ENCODE measurements at places on chromosomes 2 and 18.

DNA sequence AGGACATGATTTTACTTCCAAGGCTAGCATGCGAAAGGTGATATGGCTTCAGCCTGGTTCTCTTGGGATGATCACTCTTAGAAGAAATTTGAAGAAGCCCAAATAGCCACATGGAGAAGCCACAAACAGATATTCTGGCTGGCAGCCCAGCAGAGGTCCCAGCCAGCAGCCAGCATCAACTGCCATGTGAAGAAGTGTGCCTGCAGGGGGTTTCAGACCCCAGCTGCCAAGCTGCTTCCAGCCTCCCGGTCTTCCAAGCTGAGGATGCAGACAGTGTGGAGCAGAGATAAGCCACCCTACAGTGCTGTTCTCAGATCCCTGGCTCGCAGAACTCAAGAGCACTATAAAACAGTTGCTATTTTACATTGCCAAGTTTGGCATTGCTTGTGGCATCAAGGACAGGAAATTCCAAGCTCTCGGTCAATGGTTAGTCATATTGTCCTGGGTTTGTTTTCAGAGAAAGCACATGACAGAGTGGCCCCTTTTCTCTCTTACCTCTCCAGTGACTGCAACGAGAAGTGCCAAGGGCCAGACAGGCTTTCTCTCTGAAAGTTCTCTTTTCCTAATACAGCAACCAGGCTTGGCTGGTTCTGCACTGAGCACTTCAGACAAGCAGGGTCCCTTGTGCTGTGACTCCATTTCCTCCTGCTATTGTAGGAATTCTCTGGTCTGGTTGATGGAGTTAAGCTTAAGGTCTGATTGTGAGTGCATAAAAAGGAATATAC is 223.7 kb downstream of the ANKRD30B start:
- no peak for DNase-seq

DNA sequence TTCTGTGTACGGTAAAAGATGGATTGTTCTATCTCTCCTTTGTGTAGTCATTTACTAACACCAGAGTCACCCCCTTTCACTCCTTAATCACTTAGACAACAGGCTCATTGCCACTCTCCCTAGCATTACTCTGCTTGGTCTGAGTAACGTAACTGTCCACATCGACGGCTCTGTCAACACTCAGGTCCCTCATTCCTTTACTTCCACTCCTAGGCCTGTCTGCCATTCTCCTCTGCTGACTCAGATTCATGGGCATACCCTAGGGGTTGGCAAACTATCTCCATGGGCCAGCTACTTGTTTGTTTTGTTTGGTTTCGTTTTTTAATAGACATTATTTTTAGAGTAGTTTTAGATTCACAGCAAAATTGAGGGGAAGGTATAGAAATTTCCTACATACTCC is 243.9 kb downstream of the NR4A2 start:
- no peak for DNase-seq

DNA sequence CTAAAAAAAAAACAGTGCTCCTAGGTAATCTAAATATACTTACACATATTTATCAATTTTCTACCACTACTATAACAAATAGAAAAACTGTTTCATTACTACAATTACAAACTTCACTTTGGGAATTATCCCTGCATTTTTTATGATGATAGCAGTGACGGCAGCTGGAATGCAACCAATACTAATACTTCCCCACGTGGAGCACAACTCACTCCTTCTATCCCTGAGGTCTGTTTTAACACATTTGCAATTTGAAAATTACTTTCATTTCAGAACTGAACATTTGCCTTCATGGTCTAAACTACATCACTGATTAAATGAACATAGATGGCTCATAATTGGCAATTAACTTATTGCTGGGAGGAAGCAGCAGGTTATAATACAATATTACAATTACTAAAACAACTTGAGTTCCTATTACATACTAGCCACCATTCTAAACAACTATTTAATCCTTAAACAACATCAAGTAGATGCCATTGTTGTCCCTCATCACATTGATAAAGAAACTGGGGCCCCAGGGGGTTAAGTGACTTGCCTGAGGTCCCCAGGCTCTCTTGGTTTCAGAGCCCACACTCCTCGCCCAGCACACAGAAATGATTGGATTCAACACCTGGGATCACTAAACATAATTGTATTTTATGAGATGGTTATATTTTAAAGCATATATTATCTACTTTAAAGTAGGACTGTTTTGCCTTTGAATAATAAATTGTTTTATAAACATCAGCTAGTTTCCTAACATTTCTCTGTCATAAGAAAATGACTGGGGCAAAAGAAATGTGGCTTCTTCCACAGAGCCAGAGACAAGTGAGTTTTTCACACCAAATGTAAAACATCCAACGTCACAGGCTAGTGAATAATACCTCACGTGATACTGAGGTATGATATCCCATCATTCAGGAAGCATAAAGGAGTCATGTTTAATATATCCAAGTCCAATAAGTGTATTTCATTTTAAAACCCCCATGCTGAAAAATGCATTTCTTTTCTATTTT is 6.2 kb downstream of the COLEC12 start:
- DNase-seq, result no peak

DNA sequence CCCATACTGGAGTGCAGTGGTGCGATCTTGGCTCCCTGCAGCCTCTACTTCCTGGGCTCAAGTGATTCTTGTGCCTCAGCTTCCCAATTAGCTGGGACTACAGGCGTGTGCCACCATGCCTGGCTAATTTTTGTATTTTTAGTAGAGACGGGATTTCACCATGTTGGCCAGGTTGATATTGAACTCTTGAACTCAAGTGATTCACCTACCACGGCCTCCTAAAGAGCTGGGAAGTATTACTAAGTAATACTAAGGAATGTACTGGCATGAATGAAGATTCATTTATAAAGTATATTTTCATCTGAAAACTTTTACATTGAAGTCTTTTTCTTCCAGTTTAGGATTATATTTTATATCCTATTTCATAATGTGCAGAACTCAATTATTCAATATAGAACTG is 38.1 kb downstream of the NUP35 start:
- DNase-seq, result no peak

- DNase-seq, result no peak
Observed at GRCh38 chr2:152875701-152876695, 157.6 kb downstream of the ARL6IP6 start.

DNA sequence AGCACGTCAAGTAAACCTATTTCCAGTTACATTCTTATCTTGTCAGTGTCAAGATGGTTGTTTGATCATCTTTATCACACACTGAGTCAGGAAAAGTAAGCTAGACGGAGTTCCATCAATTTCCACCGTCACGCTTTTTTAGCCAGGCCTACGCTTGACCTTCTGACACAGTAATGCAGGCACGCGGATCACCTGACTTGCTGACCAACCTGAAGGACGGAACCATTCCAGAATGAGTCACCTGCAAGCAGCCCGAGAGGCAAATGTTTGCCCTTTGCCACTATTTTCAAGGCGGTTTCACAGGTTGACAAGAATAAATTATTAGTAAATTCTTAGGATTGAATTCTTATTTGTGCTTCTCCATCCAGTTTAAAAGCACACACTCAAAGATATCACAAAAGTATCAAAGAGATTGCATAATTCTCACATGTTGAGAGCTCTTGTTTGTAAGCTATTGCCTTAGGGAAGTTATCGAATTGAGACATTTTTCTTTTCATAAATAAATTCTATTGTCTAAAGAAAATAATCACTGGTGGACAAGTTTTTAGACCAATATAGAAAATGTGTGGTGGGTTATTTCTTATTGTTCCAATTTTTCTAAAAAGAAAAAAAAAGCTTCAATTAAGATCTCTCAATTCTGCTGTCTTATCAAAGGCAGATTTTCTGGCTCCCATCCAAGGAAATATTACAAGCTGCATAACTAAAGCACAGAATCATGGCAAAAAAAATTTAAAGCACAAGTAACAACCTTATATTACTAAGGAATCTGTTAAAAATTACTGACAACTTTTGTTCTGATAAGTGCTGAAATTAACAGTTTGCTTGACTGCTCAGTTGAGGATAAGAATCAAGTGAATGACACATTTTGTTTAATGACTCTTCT is 31.9 kb downstream of the UXS1 start:
- DNase-seq, result no peak

GRCh38 chr2:239880396-239880795 is 144.7 kb downstream of the NDUFA10 start:
- DNase-seq, result no peak

DNA sequence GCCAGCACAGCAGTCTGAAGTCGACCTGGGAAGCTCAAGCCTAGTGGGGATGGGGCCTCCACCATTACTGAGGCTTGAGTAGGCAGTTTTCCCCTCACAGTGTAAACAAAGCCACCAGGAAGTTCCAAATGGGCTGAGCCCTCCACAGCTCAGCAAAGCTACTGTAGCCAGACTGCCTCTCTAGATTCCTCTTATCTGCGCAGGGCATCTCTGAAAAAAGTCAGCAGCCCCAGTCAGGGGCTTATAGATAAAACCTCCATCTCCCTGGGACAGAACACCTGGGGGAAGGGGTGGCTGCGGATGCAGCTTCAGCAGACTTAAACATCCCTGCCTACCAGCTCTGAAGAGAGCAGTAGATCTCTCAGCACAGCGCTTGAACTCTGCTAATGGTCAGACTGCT is 218.4 kb upstream of the VRK2 start:
- no peak for DNase-seq

Measured in stimulated activated CD8-positive, alpha-beta memory T cell treated with anti-CD3 and anti-CD28 coated beads, Interleukin-7, amount 100 ng/mL, for 1 hour (primary cell).